ENCODE measurements at places on chromosomes 2 and 18.

DNA sequence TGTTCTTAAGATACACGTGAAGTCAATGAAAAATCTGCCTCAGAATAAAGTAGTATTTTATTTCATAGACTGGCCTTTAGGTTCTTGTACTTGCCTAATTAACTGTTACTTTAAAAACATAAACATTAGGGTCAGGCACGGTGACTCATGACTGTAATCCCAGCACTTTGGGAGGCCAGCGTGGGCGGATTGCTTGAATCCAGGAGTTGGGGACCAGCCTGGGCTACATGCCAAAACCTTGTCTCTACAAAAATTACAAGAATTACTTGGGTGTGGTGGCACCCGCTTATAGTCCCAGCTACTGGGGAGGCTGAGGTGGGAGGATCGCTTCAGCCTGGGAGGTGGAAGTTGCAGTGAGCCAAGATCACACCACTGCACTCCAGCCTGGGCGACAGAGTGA lies 16.0 kb upstream of the SNORC start:
- DNase-seq, result no peak

GRCh38 chr2:57878866-57879210 lies 167.8 kb upstream of the VRK2 start:
- no peak for DNase-seq

- no peak for DNase-seq
These were observed 674 bp upstream of the ERBB4 start for GRCh38 chr2:212539072-212539880.

- no peak for DNase-seq
These were observed 89.8 kb downstream of the INO80D start for GRCh38 chr2:205996161-205996560.

DNA sequence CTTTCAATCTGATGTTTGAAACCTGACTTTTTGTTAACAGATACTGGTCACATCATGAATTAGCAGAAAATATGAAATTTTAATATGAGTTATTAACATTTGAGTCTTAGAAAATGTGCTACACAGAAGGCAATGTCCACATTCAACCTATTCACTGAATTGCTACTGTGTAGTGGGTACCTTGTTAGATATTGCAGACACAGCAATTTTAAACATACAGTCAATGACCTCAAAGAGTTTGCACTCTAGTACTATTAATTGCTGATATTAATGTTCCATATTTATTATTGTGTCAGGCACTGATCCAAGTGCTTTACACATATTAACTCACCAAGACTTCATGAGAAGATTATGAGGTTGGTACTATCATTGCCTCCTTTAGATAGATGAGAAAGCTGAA lies 385.4 kb upstream of the PKDCC start:
- no peak for DNase-seq

GRCh38 chr2:239824046-239824694 lies 201.0 kb downstream of the NDUFA10 start:
- DNase-seq, result no peak

DNA sequence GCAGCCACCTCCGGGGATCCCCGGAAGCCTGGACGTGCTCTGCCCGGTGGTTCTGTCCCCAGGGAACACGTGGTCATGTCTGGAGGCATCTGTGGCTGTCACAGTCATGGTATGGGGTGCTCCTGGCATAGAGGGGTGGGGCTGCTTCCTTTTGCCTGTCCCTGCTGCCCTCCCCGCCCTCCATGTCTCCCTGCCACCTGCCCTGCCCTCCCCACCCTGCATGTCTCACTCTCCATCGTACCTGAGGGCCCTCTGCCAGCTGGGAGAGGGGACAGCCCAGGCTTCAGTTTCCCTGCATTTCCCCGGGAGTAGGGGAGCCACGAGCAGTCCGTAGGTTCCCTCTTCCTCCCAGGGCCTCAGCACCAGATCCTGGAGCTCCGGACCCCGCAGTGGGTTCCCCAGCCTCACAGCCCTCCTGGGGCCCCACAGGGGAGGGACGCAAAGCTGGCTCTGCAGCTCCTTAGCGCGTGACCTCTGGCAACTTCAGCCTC lies 90.0 kb upstream of the CTDP1 start:
- DNase-seq, result no peak

DNA sequence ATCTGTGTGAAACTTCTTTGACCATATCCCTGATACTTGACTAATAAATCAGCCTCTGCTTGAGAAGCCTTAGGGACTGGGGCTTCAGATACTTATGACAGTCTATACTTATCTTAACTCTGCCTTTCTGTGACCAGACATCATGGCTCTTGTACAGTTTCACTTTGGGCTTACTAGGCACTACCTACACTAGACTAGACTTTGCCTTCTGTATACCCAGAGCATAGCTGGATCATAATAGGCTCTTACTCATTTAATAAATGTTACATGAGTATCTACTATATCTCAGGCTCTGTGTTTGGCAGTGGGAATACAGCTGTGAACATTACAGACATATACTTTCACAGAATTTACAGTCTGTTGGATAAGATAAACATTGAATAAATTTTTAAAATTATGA lies 9.0 kb downstream of the UGP2 start:
- DNase-seq, result no peak

- DNase-seq, result no peak
These were observed 249.4 kb downstream of the NRXN1 start for GRCh38 chr2:50782543-50782942.

DNA sequence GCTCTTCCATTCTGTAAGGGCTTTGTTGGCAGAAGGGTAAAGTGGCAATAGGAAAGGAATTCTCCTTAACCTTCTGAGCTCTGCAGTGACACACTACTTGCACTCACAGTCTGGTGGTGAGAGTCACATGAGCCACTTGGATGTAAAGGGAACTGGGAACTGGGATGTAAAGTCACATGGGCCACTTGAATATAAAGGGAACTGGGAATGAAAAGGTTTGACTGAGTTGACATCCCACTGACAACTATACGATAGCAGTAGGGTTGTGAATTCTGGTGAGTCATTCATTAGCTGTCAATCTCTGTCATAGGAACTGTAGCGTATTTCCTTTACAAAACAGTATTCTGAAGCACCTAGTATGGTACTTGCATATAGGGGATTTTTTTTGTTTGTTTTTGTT lies 5.5 kb downstream of the RPE start:
- no peak for DNase-seq

GRCh38 chr2:2899826-2900225 lies 477.8 kb downstream of the EIPR1 start:
- DNase-seq, result no peak

GRCh38 chr2:239263231-239263630 lies 137.6 kb downstream of the HDAC4 start:
- no peak for DNase-seq

DNA sequence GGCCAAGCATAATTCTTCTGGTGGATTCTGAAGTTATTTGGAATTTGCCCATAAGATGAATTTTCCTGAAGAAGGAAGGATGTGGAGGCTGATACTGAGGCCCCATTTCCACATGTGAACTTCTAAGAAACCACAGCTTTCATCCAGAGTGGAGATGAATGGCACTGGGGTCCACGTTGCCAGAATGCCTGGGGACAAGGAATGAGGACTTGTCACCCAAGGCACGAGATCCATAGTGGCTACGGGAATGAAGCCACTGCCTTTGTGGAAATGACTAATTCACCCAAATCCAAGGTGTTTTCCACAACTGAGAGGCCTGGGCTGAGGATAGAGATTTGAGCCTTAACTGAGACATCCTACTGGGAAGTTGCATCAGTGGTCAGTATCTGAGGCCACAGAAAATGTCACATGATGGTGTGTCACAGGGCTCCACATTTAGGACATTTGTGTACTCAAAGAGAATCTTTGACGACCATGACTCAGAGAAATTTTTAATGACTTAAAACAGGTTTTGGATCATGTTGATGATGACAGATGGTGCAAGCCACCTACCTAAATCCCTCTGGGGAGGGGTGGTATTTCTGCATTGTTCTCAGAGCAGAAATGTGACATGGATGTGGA lies 286.1 kb downstream of the SOX11 start:
- no peak for DNase-seq

DNA sequence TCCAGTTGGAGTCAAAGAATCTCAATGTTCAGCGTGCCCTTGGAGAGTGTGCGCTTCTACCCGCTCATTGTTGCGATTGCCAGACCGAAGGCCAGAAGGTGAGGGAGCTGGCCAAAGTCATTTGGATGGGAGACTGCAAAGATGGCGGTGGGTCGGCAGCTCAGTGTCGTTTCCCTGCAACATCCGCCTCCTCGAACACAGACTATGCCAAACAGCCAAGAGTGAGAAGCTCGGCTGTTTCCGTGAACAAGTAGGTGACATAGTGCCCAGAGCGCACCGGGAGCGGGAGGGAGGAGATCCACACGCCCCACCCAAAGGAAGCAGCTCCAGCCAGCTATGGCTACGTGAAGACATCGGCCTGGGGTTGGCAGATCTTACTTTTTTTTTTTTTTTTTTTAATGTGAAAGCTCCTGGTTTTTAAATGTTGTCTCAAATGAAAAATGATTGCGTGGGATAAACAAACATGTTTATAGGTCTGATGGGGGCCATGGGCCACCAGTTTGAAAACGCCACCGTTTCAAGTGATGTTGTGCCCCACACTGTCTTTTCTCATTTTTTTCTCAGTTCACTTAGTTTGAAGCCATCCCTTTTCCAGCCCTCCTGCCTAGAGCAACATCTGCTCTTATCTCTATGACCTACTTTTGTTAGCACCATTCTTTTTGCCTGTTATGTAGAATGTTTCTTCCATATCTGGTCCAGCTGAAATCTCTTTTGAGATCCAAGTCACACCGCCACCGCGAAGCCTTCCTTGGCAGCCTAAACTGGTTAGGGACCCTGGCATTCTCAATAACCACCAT lies 682.4 kb downstream of the RNF144A start:
- no peak for DNase-seq

DNA sequence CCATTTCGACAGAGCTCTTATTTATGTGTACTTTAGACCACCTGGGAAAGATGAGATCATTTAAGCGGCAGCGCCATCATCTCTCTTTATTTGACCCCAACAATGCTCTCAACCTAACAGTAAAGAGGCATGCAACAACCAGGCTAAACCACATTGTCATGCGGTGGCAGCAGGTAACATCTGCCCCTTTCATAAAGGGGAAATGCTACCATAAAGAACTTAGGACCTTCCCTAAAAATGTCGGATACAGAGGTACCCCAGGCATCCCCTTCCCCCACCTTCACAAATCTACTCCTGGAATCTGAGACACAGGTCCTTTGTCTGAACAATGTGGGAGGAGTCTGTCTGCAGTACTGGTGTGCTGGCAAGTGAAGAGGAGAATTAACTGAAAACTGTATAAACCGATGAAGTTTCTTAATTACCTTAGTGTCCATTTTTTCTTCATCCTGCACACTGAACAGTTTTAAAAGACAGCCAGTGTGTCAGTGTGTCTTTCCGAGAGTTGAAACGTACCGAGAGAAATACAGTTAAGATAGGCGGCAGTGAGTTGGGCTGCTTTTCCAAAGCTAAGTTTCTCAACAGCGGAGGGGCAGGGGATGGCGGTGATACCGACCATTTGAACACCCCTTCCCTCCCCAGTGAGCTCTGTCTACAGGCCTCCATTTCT lies 1.9 kb downstream of the MEX3C start:
- no peak for DNase-seq

DNA sequence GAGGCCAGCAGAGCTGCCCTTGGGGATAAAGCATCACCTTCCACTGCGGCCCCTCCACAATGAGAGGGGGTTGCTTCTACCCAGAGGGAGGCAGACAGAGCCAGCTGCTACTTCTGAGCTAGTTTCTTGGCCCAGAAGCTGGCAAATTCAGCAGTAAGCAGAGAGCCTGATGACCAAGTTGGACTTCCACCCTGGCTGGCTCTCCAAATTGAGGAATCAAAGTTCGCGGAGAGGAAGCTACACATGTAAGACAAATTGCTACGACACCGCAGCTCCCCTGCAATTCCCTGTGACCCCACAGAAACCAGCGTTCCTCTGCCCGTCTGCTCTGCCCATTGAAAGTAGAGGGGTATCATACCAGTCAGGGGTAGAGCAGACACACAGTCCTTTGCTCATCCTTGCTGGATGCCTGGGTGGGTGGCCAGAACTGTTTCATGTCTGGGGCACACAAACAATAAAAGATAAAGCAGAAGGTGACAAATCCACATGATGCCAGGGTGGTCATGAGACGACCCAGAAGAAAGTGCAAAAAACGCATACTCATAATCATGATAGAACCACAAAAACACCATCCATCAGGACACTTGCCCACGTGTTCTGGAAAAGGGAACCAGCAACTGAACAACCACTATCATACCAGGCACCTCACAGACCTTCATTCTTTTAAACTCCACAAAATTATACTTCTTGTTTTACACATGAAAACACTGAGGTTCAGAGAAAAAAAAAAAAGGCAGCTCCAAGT lies 5.4 kb downstream of the TFCP2L1 start:
- DNase-seq, result no peak

DNA sequence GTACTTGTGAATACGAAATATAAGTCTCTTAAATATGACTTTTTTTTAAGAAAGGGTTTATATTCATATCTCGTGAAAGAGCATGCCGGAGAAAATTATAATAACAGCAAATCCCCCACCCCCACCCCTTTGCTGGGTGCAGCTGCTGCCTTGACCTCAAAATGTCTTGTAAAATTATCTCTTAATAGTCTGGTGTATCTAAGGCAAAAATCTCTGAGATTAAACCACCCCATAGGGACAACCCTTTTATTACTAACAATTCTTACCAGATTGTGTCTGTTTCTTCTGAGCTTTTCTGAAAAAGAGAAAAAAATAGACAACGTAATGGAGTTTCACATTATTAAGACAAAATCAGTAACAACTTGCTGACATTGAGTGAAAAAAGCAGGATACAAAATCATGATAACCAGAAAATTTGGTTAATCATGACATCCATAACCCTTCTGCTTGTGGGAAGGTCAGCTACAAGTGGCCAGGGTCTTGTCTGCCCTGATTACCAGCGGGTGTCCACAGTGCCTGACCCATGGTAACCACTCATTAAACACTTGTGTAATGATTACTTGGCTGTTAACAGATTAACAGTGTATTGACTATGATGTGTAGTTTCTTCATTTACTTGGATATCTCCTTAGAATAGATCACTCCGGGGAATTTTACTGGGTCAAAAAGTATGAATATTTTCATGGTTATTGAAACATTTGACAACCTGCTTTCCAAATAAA lies 1.5 kb downstream of the STRADB start:
- no peak for DNase-seq

DNA sequence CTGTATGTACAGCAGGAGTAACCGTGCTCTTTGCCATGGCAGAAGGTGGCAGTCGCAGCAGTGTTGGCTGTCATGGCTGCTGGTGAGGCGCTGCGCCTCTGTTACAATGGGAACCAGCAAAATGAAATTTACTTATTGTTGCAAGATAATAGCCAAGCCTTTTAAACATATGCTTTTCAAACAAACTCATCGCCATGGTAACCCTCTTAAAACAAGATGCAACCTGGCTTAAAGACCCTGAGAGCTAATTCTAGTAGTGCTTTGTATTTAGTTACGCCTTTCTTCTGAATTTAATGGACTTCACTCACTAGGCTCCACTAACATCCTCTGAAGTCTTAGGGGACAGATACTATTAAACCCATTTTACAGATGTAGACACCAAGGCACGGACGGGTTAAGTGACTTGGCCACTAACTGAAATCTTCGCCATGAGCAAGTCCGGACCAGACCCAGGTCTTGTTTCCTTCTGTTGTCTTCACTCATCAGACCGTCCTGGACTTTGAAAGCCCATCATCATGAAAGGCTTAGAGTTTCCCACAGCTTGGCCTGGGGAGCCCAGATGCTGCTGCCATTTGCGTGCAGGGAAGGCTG lies 111.6 kb upstream of the ODC1 start:
- DNase-seq, result no peak

All from activated T-cell treated with anti-CD3 and anti-CD28 coated beads, Interleukin-2, amount 50 U/mL, for 4 hours (primary cell).